ENCODE measurements at places on chromosomes 11 and 22. TPM values are rescaled to one million over a fixed set of nuclear protein-coding genes. Genes with fewer than 3 reads are reported as not detected.

NLRP10 gene
- not detected for total RNA-seq

SGSM1 gene
- total RNA-seq, result 1.1 TPM

ANGPTL5 gene
- total RNA-seq, result not detected

CALCA gene
- not detected for total RNA-seq

MPZL2 gene
- 8.2 TPM for total RNA-seq

DNA sequence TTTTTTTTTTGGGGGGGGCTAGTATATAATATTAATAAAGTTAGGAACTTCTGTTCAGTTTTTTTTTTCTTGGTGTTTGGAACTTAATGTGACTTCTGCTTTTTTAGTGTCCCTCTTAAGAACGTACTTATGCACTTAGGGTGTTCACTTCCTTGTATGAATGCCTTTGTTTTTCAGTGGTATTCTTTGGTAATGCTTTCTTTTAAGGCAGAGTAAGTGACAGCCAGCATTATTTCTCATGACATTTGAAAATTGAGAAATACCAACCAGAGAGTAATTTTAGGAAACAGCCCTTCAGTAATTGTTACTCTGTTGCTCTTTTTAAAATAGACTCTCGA lies 2.4 kb downstream of the GRK3 start:
- H3K4me3 ChIP-seq, result peak overlapping the region; percentile 100
- H3K27ac ChIP-seq, result peak overlapping the region; percentile 54
- no peaks in the 10 kb centered on the region for H3K27me3 ChIP-seq

GRCh38 chr22:28771195-28771791 lies 1.2 kb upstream of the CCDC117 start:
- H3K27me3 ChIP-seq, result no peaks in the 10 kb centered on the region

GRCh38 chr22:19679522-19680101 lies 34.7 kb upstream of the SEPTIN5 start:
- H3K36me3 ChIP-seq, result no peaks in the 10 kb centered on the region
- no peaks in the 10 kb centered on the region for H3K4me1 ChIP-seq
- H3K27me3 ChIP-seq, result peaks cover 25% of the 10 kb centered on the region

GRCh38 chr11:58845386-58845785 lies 882 bp upstream of the GLYATL2 start:
- peaks cover 14% of the 10 kb centered on the region for H3K27me3 ChIP-seq
- no peak overlapping the region for H3K27ac ChIP-seq
- H3K36me3 ChIP-seq, result no peaks in the 10 kb centered on the region
- H3K4me3 ChIP-seq, result no peak overlapping the region
- H3K4me1 ChIP-seq, result no peaks in the 10 kb centered on the region

DNA sequence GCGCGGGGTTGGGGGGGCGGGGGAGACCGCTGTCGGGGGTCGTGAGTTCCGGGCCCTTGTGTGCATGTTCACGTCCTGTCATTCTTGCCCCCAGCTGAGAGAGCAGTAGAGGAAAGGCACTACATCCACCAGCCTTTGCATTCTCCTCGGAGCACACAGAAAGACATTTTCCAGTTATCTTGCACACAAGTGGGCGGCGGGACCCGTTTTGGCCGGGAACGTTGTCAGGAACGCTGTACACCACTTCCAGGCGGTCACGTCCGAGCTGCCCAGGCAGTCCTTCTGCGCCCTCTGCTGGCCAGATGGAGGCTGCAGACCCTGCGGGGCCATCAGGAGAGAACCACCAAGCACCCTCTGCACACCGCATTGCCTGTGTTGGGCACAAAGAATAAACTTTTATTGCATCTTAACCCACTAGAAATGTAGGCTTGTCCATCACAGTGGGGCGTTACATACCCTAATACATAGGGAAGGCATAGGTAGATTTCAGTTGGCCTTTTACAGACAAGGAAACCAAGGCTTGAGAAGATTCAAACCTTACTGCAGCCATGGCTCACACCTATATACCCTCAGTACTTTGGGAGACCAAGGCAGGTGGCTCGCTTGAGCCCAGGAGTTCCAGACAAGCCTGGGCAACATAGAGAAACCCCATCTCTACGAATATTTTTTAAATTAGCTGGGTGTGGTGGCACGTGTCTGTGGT lies 2.8 kb upstream of the CDKN1C start:
- DNase-seq, result peak; percentile 90
- H3K4me1 ChIP-seq, result peaks cover 15% of the 10 kb centered on the region
- no peaks in the 10 kb centered on the region for H3K36me3 ChIP-seq

- H3K4me3 ChIP-seq, result no peak overlapping the region
- H3K36me3 ChIP-seq, result no peaks in the 10 kb centered on the region
- DNase-seq, result no peak
- H3K27me3 ChIP-seq, result peaks cover 9% of the 10 kb centered on the region
Observed at GRCh38 chr11:16881074-16881709, 133.0 kb downstream of the PLEKHA7 start.

DNA sequence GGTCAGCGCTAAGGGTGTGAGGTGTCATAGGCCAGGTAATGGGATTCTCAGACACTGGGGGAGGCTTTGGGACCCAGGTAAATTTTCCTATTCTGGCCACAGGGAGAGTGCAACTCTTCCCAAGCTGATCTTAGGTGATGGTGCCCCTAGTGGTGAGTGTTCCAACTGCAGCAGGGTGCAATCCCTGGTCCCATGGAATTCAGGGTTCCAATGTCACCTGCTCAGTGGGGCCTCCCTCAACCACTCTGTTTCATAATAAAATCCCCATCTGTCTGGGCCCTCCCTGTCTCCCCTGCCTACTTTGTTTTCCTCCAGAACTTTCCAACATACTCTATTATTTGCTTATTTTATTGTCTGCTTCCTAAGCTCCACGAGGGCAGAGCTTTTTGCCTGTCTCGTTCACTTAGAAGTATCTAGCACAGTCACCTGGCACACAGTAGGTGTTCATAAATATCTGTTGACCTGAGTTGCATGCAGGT lies 2.9 kb upstream of the SGSM1 start:
- no peak overlapping the region for H3K27ac ChIP-seq
- H3K36me3 ChIP-seq, result no peaks in the 10 kb centered on the region
- no peak overlapping the region for H3K4me3 ChIP-seq
- H3K27me3 ChIP-seq, result peaks cover 2% of the 10 kb centered on the region

All from activated naive CD8-positive, alpha-beta T cell treated with anti-CD3 and anti-CD28 coated beads, Interleukin-2, amount 10 ng/mL, durations not matched to agents 7 days and 5 days (primary cell).